Activated T-helper 1 cell treated with anti-CD3 and anti-CD28 coated beads, Interleukin-2, amount 50 U/mL, for 16 hours (primary cell): ENCODE measurements at places on chromosomes 7 and 10.

- no peak for DNase-seq
These were observed 99.6 kb downstream of the C10orf90 start for GRCh38 chr10:126570621-126571602.

DNA sequence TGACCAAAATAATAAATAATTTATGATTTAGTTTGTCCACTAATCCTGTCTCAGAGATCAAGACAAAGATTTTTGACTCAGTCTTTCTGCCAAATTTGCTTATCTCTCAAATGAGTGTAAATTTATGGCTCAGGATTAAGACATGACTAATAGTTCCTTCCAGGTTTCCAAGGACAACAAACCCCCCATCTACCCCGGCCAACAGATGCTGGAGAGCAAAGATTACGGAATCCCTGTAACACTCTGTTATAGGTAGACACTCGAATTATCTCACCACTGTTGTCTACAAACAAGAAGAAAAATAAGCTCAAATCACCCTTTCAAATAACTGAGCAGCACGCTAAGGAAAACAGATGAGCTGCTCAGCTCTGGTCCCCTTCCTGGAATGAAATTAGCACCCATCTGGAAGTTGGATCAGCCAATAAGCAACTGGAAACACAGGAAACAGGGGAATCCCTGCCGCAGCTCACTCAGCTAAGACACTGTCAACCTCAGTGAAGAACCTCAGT lies 56.8 kb upstream of the SVIL start:
- no peak for DNase-seq

DNA sequence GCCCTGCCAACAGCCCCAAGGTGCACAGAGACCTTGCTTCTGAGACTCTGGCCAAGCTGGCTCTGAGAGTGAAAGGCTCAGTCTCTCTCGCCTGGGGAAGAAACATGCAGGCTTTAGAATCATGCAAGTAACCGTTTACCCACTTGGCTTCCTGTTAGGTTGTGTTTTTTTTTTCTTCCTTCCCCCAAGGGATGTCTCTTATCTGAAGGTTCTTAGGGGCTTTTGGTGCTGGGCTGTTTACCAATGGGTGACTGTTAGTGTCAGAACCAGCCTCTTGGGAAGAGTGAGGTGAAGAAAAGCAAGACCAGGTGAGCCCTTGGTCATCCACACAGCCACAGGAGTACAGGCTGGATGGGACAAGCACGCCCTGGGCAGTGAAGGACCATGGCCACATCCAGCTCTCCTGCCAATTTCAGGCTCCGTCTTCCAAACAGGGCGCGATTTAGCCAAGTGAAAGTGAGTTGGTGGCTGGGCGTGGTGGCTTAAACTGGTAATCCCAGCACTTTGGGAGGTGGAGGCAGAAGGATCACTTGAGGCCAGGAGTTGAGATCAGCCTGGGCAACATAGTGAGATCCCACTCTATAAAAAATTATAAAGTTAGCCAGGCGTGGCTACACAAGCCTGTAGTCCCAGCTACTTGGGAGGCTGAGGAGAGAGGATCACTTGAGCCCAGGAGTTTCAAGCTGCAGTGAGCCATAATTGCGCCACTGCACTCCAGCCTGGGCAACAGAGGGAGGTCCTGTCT lies 76.3 kb upstream of the CUX1 start:
- DNase-seq: no peak

- no peak for DNase-seq
These were observed 71.7 kb downstream of the MAP3K8 start for GRCh38 chr10:30505543-30506298.

DNA sequence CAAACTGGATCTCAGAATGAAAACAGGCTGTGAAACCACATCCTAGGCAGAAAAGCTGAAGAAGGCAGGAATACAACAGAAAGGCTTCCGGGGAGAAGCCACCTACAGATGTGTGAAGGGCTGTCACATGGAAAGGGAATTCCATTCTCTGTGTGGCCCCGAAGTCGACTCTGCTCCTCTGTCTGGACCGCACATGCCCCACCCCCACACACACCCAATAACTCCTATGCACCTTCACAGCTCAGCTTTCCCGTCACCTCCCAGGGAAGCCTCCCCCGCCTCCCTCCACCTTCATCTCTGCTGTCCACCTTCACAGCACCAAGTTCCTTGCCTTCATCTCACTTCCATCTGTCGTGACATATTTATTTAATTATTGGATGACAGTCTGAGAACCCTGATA lies 23.4 kb upstream of the ENO4 start:
- no peak for DNase-seq

GRCh38 chr7:141439776-141440175 lies 111.4 kb upstream of the AGK start:
- no peak for DNase-seq

- no peak for DNase-seq
These were observed 52.6 kb downstream of the HABP2 start for GRCh38 chr10:113605268-113605978.

DNA sequence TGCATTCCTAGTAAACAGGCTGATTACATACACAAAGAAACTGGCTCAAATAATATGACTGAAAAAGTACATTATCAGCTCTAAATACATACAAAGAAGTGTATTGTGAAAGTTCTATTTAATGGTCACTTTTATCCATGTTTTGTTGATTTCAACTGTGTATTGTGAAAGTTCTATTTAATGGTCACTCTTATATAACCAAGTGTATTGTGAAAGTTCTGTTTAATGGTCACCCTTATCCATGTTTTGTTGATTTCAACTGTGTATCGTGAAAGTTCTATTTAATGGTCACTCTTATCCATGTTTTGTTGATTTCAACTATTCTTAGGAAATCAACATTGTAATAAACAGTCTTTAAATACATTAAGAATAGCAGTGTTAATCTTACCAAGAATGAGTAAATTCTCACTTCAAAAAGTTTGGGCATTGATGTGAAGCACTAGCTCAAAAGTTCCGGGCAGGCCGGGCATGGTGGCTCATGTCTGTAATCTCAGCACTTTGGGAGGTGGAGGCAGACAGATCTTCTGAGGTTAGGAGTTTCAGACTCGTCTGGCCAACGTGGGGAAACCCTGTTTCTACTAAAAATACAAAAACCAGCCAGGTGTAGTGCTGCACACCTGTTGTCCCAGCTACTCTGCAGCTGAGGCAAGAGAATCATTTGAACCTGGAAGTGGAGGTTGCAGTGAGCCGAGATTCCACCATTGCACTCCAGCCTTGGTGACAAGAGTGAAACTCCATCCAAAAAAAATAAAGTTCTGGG lies 34.8 kb upstream of the FEZF1 start:
- no peak for DNase-seq

- DNase-seq: no peak
These were observed 20.3 kb upstream of the PANK1 start for GRCh38 chr10:89665302-89665701.
